ENCODE measurements at places on chromosomes 4 and X.

- no peak for DNase-seq
Measured at GRCh38 chr4:123522646-123523045, 126.1 kb downstream of the SPRY1 start.

DNA sequence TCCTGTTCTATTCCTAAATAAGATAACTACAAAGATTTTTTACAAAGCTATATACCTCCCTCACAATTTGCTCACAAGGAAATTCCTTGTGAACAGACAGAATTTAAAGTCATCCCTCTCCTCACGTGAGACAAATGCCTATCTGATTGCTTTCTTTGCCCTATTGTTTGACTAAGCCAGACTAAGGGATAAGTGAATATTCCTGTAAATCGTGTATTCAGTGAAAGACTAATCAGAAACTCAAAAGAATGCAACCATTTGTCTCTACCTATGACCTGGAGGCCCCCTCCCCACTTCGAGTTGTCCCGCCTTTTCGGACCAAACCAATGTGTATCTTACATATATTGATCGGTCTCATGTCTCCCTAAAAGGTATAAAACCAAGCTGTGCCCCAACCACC, 15.3 kb upstream of the ZBTB33 start:
- DNase-seq, result no peak

- no peak for DNase-seq
Measured at GRCh38 chrX:31397119-31397518, 325.3 kb upstream of the FTHL17 start.

DNA sequence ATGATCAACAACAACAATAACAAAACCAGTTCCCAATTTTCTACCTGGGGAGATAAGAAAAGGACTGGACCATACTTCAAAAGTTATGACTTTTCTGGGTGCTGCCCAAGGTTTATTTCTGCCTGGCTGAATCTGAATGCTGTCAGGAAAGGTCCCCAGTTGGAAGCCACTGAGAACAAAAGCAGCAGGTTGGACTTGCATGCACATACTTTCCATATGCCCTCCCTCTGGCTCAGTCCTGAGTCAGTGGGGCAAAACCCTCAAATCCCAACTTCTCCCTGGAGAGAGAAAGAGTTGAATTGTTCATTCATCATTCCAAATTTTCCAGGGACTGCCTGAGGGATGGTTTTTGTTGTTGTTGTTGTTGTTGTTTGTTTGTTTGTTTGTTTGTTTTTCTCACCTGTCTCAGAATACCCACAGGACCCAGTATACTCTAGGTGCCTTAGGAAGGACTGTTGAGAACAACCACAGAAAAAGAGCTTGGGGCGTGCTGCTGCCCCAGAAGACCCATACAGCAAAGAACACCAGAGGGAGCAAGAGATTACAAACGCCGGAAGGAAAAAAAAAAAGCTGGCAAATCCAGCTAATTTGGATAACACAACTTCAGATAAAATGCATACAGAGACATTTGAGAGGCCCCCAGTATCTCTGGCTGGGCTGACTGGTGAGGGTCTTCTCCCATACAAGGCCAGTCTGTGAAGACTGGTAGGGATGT, 138.9 kb upstream of the INPP4B start:
- no peak for DNase-seq

DNA sequence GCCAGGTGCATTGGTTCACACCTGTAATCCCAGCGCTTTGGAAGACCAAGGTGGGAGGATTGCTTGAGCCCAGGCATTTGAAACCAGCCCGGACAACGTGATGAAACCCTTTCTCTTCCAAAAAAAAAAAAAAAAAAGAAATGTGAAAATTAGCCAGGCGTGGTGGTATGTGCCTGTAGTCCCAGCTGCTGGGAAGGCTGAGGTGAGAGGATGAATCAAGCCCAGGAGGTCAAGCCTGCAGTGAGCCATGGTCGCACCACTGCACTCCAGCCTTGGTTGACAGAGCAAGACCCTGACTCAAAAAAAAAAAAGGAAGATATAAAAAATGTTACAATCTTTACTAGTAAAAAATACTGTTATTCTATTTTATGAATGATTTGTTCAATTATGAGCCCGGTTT, 5.9 kb downstream of the FAM199X start:
- DNase-seq, result no peak

GRCh38 chr4:147899512-147899911, 167.6 kb downstream of the ARHGAP10 start:
- no peak for DNase-seq

- DNase-seq, result peak; percentile 88
Measured at GRCh38 chr4:145920205-145920604, 18.4 kb downstream of the ZNF827 start.

- DNase-seq, result no peak
Measured at GRCh38 chr4:99861120-99861905, 32.9 kb downstream of the LAMTOR3 start.

DNA sequence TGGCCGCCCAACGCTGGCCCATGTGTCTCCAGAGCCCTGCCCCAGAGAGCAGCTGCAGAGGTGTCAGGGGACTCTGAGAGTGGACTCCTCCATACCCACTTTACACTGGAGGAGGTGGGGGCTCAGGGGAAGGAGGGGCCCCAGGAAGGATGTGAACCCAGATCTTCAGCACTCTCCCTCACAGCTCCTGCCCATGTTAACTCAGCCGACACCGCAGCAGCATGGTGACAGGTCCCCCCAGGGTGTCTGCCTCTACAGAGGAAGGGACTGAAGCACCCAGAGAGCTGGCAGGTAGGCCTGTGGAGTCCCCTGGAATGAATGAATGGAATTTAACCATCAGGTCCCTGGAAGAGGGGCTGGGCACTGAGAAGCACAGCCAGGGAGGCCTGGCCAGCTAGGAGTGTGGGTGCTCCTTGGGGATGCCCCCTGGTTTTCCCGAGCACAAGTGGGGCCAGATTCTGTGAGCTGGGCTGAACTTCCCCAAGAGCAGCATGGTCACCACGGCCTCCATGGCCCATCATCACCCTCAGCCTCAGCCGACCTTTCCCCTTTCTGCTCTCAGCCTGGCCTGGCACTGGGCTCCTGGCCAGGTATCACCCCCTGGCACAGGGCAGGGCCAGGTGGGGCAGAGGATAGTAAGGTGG, 21.9 kb downstream of the SH3BP2 start:
- no peak for DNase-seq

DNA sequence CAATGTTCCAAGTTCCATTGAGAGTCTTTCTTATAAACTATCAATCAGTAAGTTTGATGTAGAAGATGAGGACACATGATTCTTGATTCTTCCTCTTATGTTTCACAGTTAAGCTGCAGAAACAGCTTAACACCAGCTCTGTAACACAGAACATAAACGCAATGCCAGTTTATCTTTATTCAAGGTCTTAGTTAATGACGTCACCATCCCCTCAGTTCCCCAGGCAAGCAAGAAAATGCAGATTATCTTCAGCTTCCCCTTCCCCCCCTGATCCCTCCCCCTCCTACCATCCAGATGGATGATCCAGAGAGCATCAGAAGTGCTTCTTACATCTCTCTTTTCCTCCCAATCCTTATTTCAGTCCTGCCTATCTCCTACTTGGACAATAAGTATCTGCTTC, 4.4 kb upstream of the SH3RF1 start:
- no peak for DNase-seq

GRCh38 chrX:139759637-139760036, 51.7 kb upstream of the MCF2 start:
- no peak for DNase-seq

DNA sequence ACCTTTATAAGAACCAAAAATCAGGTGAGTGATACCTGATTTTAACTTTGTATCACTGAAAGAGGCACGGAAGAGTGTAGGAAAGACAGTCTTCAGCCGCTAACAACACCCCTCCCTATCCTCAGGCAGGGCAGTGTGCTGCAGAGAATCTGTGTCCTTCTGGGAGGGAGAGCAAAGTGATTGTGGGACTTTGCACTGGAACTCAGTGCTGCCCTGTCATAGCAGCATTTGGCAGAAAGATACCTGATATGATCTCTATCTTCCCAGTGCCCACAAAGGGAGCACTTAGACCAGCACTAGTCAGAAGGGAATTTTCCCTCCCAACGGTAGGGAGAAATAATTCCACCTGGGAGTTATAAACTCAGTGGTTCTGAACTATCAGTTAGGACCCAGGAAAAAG, 139.0 kb downstream of the FMR1NB start:
- no peak for DNase-seq

- DNase-seq, result no peak
Measured at GRCh38 chrX:18924507-18925088, 59.3 kb downstream of the PHKA2 start.

DNA sequence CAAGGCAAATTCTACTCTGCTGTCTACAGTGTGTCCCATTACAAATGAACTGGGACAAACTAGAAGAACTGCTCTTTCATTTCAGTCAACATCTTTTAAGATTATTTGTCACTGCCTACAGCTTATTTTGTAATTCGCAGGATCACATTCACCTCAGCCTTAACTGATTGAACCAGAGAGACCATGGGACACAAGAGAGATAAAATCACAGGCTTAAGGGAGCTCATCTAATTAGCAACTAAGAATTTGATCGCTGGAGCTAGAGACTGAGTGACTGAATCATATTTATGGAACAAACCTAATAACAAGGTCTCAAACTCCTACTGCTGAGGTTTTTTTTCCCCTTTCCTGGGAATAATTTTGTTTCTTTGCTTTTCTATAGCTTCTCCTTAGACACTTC, 898.2 kb downstream of the PCDH18 start:
- no peak for DNase-seq

- no peak for DNase-seq
Measured at GRCh38 chr4:55762819-55763218, 56.8 kb upstream of the EXOC1L start.

DNA sequence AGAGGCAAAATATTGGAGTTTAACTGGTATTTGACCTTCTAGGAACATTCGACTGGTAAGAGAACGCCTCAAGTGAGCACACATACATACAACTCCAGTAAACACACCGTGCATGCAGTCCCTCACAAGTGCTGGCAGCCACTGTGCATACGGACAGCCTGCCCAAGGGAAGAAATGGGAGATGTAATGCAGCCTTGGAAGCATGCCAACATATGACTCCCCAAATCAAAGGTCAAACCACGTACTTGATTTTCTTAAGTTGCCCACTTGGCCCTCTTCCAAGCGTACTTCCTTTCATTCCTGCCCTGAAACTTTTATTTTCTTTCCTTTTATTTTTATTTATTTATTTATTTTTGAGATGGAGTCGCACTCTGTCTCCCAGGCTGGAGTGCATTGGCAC, 206.6 kb downstream of the SPRY1 start:
- DNase-seq, result no peak

DNA sequence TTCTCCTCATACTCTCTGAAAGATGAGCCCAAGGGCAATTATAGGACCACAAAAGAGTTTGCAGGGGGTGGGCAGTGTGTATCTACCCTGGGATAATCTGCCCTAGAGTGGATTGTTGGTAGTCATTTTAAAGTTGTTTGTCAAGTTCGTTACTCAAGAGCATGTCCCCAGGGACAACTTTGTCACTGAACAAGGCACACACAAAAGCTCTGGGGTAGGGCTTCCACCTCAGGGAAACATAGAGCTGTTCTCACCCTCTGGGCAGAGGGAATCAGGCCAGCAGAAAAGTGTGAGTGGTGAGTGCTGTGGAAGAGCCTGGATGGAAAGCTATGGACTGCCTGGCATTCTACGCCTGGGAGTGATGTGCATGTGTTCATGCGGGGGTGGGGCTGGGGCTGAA, 23.3 kb upstream of the LEF1 start:
- no peak for DNase-seq

DNA sequence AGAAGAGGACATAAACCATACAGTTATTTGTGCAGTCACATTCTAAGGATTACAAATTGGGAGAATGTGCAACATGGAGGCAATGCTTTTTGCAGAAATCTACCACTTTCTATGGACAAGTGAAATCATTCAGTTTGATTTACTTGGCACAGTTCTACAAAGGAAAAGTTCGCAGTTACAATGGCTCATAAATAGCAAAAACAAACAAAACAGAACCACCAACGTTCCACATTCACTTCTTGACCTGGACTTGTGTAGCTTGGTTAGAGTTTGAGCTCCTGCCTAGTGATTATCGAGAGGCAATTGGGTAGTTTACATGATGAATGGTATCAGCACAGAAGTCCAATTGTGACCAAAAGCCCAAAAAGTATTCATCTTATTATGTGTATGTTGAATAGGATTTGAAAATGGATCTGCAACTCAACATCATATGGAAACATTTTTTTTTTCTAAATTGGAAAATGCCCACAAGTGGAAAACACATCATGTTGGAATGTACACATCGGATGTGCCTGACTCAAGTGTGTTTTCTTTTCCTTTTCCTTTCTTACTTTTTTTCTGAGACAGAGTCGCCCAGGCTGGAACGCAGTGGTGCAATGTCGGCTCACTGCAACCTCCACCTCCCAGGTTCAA, 123.8 kb downstream of the LUZP4 start:
- no peak for DNase-seq

DNA sequence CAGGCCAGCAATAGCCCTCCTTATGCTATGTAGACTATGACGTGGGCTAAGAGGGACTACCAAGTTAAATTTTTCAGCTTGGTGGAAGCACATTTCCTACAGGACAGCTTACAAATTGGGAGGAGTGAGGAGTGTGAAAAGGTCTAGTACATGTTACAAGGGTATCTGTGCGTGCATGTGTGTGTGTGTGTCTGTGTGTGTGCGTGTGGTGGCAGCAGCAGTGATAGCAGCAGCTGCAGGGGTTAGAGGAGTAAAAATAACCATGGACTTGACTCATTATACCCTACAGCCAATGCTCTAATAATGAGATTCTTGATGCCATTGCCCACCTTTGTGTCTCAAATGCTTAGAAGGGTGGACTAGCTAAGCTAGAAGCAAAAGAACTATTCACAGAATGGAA, 88.6 kb downstream of the SLC9A7 start:
- no peak for DNase-seq

DNA sequence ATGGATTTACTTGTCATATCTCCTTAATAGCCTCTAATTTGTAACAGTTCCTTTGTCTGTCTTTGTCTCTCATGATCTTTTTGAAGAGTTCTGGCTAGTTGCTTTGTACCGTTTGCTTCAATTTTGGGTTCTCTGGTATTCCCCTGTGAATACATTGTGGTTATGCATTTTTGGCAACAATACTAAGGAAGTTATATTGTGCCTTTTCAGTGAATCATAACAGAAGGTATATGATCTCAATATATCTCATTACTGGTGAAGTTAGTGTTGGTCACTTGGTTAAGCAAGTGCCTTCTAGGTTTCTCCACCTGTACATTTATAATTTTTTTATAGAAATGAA, 48.6 kb downstream of the DCLK2 start:
- DNase-seq, result no peak

GRCh38 chrX:37993837-37994619, 12.3 kb upstream of the SYTL5 start:
- no peak for DNase-seq

DNA sequence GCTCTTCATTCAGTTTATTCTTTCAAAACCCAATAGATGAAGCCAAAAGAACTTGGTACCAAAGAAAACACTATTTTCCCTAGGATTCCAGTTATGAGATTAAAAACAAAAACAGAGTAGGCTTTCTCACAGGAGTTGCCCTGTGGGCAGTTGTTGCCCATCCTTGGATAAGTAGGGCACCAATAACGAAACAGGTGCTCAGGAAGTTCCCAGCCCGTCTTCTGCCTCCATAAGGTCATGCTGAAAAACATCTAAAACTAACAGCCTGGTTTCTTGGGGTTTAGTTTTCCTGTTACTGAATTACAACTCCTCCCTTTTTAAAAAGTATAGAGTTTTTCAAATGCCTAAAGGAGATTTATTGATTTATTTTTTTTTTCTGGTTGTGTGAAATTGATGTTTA, 14.7 kb downstream of the TSPAN5 start:
- DNase-seq, result no peak
